ENCODE measurements at places on chromosomes 3 and 15.

DNA sequence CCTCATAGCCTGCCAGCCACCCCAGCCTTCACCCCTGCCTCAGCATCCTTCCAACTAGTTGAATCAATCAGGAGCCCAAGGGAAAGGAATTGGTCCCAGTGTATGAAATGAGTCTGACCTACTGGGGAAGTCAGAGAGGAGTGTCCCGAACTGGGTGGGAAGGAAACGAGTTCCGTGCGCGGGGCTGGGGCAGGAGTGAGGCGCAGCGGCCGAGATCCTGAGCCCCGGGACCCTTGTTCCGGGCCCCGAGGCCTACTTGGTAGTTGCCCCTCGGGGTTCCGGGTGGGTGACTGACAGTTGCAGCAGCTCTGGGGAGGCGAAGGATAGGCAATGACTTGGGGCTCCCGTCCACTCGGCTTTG, 1.1 kb upstream of the PLCL2 start:
- DNase-seq = no peak

GRCh38 chr3:107061466-107061865, 315.8 kb upstream of the CCDC54 start:
- no peak for DNase-seq

DNA sequence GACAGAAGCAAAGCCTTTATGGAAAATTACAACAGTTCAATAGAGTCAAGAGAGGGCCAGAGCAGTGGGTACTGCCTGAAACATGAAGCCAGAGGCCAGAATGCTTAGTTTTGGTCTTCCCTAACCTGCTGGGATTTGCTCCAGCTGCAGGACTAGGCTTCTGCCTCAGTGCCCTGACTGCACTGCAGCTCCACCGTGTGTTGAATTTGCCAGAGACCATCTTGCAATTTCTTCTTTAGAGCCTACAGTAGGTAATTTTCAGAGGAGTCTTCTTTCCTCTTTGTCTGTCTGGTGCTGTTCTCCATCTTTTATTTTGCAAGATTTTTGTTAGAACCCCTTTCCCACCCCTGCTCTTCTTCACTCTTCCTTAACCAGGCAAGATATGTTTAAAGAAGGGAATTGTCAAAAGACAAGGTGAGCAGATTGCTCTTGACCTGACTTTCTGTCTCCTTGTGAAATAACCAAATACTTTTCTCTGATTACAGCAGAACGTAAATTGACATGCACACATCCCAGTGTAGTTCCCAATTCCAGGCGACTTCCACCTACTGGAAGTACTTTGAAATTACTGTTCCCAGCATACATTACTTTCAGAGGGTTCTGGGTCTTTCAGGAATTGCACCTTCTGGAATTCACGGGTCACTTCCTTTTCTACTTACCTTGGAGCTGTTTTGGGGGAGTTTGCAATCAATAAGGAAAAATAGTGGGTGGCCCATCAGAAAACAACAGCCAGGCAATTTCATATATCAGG, 161.2 kb downstream of the MINAR1 start:
- no peak for DNase-seq

- no peak for DNase-seq
Measured at GRCh38 chr3:122233101-122233952, 49.9 kb downstream of the CASR start.

DNA sequence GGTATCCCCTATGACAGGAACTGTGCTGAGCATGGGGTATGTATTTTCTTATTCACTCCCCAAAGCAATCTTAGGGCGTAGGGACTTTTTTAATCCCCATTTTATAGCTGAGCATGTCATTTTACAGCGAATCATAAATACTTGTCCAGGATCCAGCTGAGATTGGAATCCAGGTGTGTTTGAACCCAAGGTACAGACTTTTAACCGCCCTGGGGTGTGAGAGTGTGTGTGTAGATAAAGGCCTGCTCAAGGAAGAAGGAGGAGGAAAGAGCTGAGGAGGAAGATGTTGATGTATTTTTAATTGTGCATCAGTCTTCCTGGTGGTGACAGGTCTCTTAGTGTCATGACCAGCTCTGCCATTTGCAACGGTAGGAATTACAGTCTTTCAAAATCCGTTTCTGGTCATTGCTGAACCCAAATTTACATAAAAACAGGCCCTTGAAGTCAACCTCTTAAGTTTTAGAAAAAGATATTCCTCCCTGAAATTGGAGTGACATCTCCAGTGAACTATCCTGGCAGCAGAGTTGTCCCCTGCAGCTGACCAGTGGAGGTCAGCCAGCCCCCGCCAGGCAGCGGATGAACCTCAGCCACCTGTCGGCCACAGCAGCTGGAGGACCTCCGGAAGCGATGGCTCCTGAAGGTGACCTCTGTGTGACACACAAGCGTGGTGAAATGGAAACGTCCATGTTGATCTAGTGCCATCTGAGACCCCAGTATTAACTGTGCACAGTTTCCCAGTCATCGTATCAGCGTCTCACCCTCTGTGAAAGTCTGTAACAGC, 92.8 kb upstream of the MITF start:
- DNase-seq = no peak

DNA sequence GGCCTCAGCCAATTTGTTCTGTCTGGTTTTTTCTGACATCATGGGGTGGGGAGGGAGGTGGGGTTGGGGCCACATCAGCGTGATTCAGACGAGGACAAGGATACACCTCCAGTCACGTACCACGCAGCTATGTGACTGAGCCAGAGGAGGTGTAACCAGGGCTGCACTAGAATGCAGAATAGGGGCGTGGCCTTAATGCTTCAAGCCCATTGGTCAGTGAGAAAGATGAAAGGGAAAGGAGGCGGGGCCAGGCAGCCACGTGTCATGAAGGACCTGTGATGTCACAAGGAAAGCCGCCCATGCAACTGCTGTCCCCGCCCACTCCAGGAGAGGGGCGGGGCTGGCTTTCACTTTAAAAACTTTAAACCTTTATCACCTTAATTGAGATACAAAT, at the start of gene GOLGA6L2:
TSS of gene GOLGA6L2 (minus strand) at position 137 of the 394 bp plus-strand sequence. CDS start at position 75, 62 bp downstream.
- no peak for DNase-seq

GRCh38 chr3:5499404-5499803, 311.9 kb downstream of the EDEM1 start:
- no peak for DNase-seq

- DNase-seq = no peak
Measured at GRCh38 chr15:63372753-63373152, 8.9 kb downstream of the CA12 start.

GRCh38 chr15:58348095-58348812, 83.5 kb upstream of the LIPC start:
- no peak for DNase-seq

GRCh38 chr3:70249509-70250160, 62.8 kb downstream of the MDFIC2 start:
- DNase-seq = no peak

GRCh38 chr15:67165254-67166253, 88.9 kb downstream of the AAGAB start:
- no peak for DNase-seq

DNA sequence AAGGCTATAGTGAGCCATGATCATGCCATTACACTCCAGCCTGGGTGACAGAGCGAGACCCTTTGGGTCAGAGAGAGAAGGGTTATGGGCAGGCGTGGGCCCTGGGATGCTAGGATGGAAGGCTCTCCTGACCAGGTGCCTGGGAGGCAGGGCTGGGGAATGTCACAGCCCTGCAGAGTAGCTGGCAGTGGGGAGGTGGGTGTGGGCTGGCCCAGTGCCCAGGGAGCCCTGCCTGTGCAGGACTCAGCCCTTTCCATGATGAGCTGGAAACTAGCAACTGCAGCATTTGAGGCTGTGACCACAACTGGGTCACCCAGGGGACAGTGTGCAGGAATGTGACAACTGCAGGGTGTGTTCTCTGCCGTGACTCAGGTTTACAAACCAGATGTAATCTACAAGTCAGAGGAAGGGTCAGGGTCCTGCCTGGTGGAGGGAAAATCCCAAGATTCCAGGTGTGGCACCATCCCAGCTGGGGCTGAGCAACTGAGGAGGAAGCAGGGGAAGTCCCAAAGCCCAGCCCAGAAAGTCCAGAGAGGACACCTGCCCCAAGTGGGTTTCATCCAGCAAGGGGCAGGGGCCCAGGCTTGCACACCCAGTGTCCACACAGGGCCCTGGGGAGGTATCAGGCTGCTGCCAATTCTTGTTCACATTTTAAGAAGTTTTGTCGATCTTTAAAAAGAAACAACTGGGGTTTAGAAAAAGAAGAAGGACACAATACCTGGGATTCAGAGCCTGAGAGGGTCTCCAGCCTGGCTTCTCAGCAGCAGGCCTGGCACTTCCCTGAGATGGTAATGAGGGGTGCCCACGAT, 45.5 kb downstream of the SLC28A1 start:
- no peak for DNase-seq

- DNase-seq = no peak
Measured at GRCh38 chr15:95538693-95539092, 791.8 kb upstream of the NR2F2 start.

GRCh38 chr15:67350042-67350441, 95.5 kb downstream of the IQCH start:
- DNase-seq = no peak

DNA sequence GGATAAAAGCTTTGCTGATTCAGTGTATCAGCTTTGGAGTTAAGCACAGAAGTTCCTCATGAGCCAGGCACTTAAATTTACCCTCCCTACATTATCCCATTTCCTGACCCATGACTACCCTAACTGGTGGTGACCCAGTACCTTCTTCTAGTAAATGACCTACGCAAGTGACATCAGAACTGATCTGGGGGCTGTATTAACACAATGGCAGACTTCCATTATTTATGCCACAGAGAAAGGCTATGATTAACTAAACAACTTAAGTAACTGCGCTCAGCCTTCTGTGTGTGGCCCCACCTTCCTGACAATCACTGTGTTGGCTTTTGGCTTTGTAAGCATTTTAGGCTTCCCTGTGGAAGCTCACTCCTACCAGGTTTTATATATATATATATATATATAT, 1.9 kb downstream of the MB21D2 start:
- DNase-seq = no peak

GRCh38 chr3:129314386-129315222, 35.9 kb downstream of the HMCES start:
- DNase-seq = peak; percentile 12

DNA sequence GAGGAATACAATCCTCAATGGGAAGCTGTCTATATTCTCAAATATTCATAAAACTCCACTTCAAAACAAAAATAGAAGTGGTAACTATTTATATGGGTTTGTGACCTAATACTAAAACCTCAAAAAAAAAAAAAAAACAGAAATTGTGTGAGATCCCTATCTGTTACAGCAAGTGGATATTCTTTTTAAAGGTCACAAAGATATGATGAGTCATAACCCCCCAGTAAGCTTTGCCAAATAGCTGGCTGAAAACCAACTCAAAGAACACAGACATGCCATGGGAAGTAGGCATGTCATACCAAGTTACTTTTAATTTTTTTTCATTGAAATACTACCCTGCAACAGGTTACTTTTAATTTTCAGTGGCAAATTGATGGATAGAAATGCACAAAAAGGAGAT, 62.5 kb downstream of the CBLB start:
- DNase-seq = no peak

DNA sequence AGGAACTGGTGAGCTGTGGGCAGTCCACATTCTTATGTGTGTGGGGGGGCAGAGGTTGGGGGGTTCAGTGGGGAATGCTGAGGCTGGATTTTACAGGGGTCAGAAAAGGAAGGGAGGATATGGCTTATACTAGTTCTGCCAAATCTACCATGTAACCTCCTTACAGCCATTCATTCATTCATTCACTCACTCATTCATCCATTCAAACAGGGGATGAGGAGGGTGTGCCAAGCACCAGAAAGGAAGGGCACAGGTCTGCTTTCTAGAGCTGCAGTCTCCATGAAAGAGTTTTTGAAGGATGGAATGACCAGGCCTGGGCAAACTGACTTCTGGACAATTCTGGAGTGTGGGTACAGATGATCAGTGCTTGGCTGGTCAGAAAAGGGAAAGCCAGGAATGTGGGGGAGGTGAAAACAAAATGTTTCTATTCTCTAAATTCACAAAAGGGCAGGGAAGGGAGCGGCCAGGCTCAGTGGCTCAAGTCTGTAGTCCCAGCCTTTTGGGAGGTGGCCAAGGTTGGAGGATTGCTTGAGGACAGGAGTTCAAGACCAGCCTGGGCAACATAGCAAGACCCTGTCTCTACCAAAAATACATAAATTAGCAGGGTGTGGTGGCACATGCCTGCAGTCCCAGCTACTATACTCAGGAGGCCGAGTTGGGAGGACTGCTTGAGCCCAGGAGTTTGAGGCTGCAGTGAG, 49.2 kb upstream of the C15orf39 start:
- DNase-seq = no peak

DNA sequence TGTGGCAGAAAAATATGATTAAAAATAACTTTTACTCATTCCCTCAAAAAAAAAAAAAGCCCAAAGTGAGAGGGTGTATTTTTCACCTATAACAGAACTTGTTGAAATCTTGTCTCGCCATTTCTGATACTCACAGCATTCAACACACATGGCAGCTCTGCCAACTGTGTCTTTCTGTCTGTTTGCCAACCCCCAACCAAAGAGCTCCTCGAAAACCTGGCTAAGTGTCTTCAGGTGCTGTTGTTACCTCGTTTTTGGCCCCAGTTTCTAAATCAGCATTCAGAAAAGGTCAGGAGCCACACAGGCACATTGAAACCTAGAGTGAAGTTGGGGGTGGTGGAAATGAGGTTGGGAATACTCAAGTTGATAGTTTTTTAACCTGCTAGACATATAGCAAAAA, 123.5 kb downstream of the TMEM108 start:
- no peak for DNase-seq

DNA sequence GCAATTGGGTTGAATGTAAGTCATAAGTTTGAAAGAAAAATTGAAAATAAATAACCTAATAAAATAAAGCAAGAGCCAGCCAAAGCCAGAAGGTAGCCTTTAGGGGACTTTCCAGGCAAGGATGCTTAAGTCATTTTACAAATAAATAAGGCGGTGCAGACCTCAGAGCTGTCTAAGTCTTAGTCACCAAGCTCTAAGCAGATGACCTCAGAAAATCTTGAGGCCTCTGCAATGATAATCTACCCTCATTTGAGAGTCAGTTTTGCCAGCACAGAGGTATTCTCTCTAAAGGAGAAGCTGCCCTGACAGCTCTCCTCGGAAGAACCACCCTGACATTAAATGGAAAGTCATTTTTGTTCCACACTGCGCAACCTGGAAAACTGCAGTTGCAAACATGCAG, 113.9 kb downstream of the OXNAD1 start:
- no peak for DNase-seq

DNA sequence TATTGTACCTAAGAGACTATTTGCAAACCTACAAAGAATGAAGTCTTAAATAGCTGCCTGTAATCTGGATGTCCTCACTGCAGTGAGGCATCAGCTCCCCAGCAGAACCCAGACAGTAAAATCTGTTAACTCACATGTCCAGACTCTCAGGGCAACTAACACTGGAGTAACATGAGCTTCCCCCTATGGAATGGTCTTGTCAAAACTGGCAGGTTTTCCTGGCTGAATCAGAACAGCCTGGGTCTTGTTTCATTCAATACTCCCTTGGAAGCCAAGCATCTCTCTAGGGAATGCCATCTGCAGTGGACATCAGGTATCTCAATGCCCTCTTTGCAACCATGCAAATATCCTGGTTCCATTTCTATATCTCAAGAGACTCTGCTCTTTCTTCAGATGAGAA, 24.4 kb downstream of the PTPN9 start:
- DNase-seq = no peak

Data from stimulated activated CD4-positive, alpha-beta T cell treated with anti-CD3 and anti-CD28 coated beads, TNF-alpha, amount 100 ng/mL, for 4 hours (primary cell).